ENCODE measurements at places on chromosomes 5 and 9. TPM values are rescaled to one million over a fixed set of nuclear protein-coding genes. Genes with fewer than 3 reads are reported as not detected.

DNA sequence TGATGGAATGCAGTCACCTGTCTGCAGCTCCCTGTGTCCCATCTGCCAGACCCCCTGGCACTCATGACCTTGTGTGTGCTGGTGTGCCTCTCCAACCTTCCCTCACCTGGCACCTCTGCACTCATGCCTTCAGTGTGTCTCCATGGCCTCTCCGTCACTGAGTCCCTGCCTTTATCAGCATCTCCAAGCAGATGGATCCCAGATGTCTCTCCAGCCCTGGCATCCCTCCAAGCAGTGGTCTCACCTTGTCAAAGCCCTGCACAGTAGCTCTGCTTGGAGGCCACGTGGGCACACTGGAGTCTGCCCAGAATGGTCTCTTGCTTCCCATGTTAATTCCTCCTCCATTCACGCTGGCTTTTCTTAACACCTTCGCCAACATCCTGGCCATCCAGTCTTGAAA is 84.8 kb downstream of the DAP start:
- no peaks in the 10 kb centered on the region for H3K27me3 ChIP-seq
- DNase-seq, result no peak
- no peaks in the 10 kb centered on the region for H3K4me1 ChIP-seq
- H3K36me3 ChIP-seq, result peaks cover 7% of the 10 kb centered on the region
- no peak overlapping the region for H3K4me3 ChIP-seq

- no peaks in the 10 kb centered on the region for H3K36me3 ChIP-seq
- H3K27me3 ChIP-seq, result no peaks in the 10 kb centered on the region
Observed at GRCh38 chr5:158832096-158832685, 267.5 kb downstream of the EBF1 start.

GRCh38 chr5:8418049-8418426 is 549.1 kb downstream of the MTRR start:
- no peaks in the 10 kb centered on the region for H3K4me1 ChIP-seq
- H3K36me3 ChIP-seq, result no peaks in the 10 kb centered on the region
- DNase-seq, result no peak
- H3K27me3 ChIP-seq, result no peaks in the 10 kb centered on the region
- no peak overlapping the region for H3K4me3 ChIP-seq
- no peak overlapping the region for H3K27ac ChIP-seq

DNA sequence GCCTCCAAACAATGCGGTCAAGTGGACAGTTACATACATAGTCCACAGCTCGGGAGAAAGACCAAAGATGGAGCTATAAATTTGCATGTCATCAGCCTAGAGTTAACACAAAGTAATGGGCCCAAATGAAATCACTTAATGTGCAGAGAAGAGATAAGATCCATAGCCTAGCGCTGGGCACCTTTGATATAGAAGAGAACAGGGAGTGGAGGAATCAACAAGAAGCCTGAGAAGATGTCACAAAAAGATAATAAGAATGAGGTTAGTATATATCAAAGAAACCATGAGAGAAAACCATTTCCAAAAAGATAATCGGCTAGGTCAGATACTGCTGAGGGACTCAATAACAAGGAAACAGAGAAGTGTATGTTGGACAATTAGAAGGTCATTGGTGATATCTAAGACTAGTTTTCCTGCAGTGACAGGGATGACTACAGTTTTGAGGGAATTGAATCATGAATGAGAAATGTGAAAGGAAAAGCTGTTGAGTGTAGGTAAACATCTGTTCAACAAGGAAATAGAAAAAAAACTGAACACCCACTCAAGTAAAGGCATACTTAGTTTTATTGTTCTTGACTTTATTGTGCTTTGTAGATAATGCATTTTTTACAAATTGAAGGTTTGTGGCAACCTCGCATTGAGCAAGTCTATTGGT is 68.7 kb upstream of the CDH6 start:
- H3K27me3 ChIP-seq, result no peaks in the 10 kb centered on the region
- DNase-seq, result no peak
- H3K4me3 ChIP-seq, result no peak overlapping the region
- no peak overlapping the region for H3K27ac ChIP-seq
- no peaks in the 10 kb centered on the region for H3K4me1 ChIP-seq
- H3K36me3 ChIP-seq, result no peaks in the 10 kb centered on the region

DNA sequence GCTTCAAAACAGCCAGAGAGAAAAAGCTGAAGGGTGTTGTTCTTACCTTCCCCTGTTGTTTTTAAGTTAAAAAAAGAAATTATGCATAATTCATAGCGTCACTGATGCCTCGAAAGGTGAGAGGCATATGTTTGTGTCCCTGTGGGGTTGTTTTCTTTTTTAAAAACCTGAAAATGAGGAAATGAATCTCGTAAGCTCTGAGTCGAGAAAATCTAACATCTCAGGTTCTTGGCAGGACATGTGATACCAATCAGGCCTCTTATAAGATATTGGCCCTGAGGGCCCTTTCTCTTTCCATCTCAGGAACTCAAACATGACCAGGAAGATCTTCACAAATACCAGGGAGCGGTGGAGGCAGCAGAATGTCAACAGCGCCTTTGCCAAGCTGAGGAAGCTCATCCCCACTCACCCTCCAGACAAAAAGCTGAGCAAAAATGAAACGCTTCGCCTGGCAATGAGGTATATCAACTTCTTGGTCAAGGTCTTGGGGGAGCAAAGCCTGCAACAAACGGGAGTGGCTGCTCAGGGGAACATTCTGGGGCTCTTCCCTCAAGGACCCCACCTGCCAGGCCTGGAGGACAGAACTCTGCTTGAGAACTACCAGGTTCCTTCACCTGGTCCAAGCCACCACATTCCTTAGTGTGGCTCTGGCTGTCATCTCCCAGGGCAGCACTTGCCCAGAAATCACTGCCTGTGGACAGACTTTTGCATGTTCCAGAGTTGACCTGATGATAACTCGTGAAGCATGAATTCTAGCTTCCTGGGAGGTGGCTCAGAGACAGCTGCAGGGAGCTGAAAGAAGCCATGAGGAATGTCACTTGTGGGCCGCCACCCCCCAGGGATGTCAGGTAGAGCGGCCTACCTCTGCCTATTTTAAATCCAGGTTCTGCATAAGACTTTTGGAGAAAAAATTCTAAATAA is at the start of gene TAL2:
TSS of gene TAL2 (plus strand) at position 274 of the 921 bp plus-strand sequence. CDS start at position 314, 40 bp downstream.
- no peaks in the 10 kb centered on the region for H3K27me3 ChIP-seq
- H3K27ac ChIP-seq, result no peak within 1 kb of the TSS
- no peaks in the 10 kb centered on the region for H3K36me3 ChIP-seq
- H3K4me1 ChIP-seq, result no peaks in the 10 kb centered on the region

GRCh38 chr9:76310577-76310976 is 83.6 kb downstream of the RFK start:
- H3K4me3 ChIP-seq, result no peak overlapping the region
- no peaks in the 10 kb centered on the region for H3K27me3 ChIP-seq
- no peaks in the 10 kb centered on the region for H3K4me1 ChIP-seq
- no peak overlapping the region for H3K27ac ChIP-seq

DNA sequence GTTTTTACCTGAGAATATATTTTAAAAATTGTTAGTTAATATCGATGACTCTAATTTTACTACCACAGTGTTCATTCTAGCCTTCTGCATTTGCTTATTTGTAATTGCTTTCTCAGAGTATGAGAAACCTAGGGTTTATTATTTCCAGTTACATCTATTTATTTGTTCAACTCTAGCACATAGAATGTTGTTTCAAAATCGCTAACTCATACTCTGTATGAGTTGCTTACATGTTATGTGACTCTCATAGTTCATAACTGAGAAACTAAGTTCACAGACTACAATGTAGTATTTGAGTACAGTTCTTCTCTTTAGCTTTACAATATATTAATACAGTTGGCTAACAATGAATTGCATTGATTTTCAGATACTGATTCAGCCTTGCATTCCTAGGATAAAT is 103.2 kb downstream of the MACROH2A1 start:
- no peaks in the 10 kb centered on the region for H3K36me3 ChIP-seq
- H3K4me3 ChIP-seq, result no peak overlapping the region
- H3K27me3 ChIP-seq, result no peaks in the 10 kb centered on the region

GRCh38 chr5:1791176-1791575 is 8.5 kb downstream of the MRPL36 start:
- no peak overlapping the region for H3K27ac ChIP-seq
- no peaks in the 10 kb centered on the region for H3K27me3 ChIP-seq
- no peak for DNase-seq
- H3K4me3 ChIP-seq, result no peak overlapping the region
- no peaks in the 10 kb centered on the region for H3K4me1 ChIP-seq
- H3K36me3 ChIP-seq, result no peaks in the 10 kb centered on the region

DNA sequence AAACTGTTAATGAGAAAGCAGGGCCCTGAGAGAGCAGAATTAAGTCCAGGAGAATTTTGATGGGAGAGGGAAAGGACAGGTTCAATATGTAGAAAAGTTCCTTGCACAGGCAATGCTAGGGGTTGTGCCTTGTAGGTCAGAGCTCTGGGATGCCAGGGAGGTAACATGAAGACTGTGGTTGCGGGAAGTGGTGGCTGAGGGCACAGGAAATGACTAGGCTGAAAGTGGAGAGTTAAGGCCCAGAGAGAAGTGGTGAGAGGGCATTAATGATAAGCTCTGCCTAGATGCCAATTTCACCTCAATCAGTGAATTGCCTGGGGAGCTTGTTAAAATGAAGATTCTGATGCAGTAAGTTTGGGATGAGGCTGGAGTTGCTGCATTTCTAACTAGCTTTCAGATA is 31.5 kb upstream of the PPP3R2 start:
- no peak overlapping the region for H3K27ac ChIP-seq
- H3K36me3 ChIP-seq, result no peaks in the 10 kb centered on the region
- H3K27me3 ChIP-seq, result no peaks in the 10 kb centered on the region
- DNase-seq, result no peak
- H3K4me3 ChIP-seq, result no peak overlapping the region
- no peaks in the 10 kb centered on the region for H3K4me1 ChIP-seq

DNA sequence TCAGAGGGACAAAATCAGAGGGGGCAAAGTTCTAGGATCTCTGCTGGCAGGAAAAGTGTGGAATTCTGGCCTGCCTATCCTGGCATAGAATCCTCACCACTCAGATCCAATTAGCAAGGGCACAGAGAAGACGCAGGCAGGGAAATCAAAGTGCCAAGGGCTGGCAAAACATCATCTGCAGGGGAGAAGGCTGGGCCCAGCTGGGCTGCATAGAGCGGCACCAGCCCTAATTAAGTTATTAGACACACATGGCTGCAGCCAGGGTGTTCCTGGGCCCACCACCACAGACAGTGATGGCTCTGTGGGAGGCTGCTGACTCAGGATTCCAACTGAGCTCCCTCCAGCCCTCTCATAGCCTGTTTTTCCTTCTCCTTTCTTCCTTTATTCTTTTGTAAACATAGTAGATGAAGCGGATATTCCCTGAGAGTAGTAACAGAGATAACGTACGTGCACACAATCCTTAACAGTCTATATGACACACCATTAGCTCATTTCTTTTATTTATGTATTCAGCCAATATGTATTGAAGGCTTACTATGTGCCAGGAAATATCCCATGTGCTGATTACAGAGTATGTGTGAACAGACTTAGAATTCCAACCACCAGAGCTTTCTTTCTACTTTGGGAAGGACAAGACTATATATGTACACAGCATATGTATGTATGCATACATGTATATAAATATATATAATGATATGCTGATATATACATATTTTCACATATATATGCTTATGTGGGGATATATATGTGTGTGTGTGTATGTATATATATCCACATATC is 236.1 kb downstream of the ASTN2 start:
- no peak overlapping the region for H3K4me3 ChIP-seq
- no peaks in the 10 kb centered on the region for H3K4me1 ChIP-seq
- H3K36me3 ChIP-seq, result no peaks in the 10 kb centered on the region
- H3K27ac ChIP-seq, result no peak overlapping the region
- no peaks in the 10 kb centered on the region for H3K27me3 ChIP-seq
- DNase-seq, result no peak

DNA sequence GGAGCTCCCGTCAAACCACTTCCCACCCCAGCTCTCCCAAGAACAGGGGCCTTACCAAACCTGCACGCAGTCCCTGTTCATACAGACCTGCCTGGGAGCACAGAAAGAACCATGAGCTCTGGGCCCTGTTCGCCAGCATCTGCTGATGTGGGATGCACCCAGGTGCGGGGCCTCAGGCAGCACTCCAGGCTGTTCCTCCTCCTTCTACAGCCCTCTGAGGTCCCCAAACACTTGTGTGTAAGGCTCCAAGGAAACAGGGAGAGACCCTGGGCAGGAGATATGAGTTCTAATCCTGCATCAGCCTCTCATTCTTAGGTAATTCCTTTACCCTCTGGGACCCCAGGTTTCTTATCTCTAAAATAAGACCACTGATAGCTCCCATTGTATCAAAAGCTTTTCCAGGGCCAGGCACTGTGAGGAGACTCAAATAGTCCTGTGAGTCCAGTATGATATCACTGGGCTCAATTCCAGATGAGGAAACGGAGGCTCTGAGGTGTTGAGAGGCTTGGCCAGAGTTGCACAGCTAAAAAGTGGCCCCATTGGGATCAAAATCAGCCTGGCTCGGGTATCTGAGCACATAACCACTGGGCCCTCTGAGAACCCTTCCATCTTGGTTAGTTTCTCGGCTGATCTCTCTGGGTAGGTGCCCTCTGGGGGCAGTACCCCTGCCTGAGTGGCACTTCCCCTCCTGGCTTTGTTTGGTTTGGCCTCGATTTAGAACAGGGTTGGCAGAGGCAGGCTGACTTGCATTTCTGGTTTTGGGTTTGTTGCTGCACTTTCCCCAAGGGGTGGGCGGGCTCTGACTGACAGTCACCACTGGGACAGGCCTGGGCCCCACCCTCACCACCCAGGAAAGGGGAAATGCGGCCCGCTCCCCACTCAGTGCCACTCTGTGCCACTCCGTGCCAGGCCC is 116.8 kb downstream of the RGS3 start:
- no peaks in the 10 kb centered on the region for H3K27me3 ChIP-seq
- H3K36me3 ChIP-seq, result no peaks in the 10 kb centered on the region
- no peak overlapping the region for H3K4me3 ChIP-seq

- DNase-seq, result no peak
- H3K36me3 ChIP-seq, result no peaks in the 10 kb centered on the region
- H3K4me1 ChIP-seq, result no peaks in the 10 kb centered on the region
- no peak overlapping the region for H3K27ac ChIP-seq
- no peak overlapping the region for H3K4me3 ChIP-seq
Observed at GRCh38 chr9:132141948-132142594, 19.8 kb upstream of the NTNG2 start.

DNA sequence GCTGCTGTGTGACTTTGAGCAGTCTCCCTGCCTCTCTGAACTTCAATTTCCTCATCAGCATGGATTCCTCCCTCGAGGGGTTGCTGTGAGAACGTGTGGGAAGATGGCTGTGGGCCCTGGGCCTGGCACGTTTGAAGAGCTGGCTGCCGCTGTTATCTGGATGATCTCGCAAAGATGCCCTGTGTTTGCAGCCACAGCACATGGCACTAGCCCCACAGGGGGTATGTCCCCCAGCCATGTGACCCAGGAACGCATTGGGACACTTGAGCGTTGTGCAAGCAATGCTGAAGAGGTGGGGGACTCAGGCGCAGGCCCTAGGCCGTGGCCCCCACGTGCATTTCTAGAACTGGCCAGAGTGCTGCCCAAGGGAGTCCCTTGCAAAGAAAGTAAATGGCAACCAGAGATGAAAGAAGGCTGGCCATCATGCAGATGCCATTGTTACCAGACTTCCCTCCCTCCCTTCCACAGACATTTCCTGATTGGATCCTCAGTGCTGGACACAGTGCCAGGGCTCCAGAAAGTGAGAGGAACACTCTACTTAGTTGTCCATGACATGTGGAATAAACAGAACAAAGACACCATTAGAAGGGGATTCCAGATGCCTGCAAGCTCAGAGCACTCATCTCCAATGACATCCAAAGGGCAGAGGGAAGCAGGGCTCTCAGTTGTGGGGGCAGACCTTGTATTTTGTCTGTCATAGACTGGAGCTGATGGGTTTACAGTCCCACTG is 65.1 kb upstream of the NEURL1B start:
- no peaks in the 10 kb centered on the region for H3K36me3 ChIP-seq
- DNase-seq, result no peak
- no peak overlapping the region for H3K4me3 ChIP-seq
- no peaks in the 10 kb centered on the region for H3K27me3 ChIP-seq

SYK gene
- total RNA-seq, result 92.6 TPM

RGS14 gene
- total RNA-seq, result 9.1 TPM

RHOBTB3 gene
- 59.0 TPM for total RNA-seq

PCDHA3 gene
- not detected for total RNA-seq

C9 gene
- total RNA-seq, result not detected

SIT1 gene
- 1.0 TPM for total RNA-seq

IFNA21 gene
- total RNA-seq, result not detected
